ENCODE measurements at places on chromosomes 2 and 18.

DNA sequence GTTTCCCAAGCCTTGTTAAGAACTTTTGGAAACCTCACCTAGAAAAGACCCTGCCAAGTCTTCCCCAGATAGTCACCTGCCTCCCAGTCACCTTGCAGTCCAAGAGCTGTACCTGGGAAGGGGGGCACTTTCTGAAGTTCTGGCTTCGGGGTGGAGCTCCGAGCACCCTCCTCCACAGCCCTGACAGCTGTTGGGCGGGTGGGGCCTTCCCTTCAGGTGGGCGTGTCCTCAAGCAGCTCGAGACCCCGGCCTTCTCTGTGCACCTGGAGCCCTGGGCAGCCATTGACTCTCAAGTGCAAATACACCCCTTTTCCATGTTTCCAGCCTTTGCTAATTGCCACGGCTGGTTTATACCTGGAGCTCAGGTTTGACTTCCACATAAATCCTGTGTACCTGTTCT lies 37.0 kb upstream of the IGFBP5 start:
- DNase-seq: no peak

DNA sequence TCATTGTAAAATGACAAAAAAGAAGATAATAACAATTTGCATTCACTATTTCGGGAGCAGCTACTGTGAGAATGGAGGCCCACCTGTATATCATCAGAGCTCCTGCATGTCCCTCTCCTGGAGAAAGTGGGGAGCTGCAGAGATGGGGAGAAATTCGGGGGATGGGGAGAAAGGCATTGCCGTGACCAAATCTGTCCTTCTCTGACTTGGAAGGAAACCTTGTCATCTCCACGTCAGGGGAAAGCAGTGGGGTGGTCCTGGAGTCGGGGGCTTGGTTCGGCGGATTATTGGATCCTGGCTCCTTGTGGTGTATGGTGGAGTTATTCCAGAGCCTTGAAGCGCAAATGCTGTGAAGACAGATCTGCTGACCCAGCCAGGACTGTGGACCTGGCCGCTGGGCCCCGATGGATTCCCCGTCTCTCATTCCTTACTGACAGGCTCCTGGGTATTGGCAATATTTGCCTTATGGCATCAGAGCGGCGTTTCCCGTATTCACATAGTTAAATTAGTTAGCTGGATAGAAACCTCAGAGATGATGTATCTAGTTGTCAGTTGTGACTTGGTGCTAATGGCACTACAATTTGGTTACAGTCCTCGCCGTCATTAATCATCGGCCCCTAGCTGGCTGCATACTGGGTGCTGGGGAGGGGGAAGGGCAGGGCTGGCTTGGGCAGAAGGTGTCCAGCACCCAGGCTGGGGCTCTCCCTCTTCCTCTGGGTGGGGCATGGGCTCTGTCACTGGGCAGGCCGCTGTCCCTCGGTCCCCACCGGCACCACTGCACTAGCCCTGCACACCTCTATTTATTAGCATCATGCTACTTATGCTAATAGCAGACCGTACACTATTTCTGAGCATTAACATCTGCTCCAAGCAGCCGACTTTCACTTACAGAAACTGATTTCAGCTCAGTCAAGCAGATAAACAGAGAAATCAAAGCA lies 31.7 kb downstream of the CELF4 start:
- no peak for DNase-seq

GRCh38 chr2:162490052-162490717 lies 146.3 kb downstream of the GCA start:
- DNase-seq: no peak

DNA sequence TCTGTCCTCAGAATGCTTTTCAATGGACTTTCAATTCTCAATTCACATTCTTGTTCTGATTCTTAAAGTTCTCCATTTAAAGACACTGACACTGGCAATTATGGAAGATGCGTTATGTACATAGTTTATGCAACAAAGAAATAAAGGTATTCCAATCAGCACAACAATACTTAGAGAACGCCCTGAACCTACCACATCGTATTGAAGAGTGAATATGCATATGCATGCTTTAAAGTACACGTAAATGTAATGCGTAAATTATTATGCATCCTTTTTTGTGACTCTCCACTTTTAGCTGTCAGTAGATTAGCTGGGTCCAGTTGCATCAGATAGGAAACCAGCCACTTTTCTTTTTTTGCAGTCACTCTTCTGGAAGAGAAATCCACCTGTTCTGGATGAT lies 83.5 kb downstream of the RBM43 start:
- no peak for DNase-seq

GRCh38 chr2:217142649-217143266 lies 282.9 kb upstream of the TNP1 start:
- no peak for DNase-seq

GRCh38 chr18:13260935-13261640 lies 42.5 kb downstream of the LDLRAD4 start:
- no peak for DNase-seq

DNA sequence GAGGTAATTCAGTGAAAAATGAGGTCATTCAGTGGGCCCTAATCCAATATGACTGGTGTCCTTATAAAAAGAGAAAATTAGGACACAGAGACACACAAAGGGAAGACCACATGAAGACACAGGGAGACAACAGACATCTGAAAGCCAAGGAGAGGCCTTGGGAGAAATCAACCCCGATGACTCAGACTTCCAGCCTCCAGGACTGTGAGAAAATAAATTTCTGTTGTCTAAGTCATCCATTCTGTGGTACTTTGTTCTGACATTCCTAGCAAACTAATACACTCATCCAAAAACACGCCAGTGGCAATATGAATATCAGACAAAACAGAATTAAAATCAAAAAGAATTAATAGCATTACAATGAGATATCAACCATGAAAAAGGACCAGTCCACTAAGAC lies 303.7 kb downstream of the SS18 start:
- DNase-seq: peak; percentile 75

GRCh38 chr2:161337247-161337646 lies 29.0 kb downstream of the PSMD14 start:
- no peak for DNase-seq

DNA sequence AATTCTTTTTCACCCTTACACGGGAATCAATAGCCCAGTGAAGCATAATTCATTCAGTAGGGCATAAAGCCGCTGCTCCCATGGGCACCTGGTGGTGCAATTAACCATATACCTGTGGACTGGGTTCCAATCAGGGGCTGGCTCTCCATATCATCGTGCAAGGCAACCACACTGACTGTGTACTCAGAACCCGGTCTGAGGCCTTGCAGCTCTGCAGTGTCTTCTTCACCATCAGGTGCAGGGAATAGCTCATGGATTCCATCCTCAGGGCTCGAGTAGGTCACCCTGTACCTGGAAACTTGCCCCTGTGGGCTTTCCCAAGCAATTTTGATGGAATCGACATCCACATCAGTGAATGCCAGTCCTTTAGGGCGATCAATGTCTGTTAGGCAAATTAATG lies 55.2 kb downstream of the FN1 start:
- DNase-seq: no peak

GRCh38 chr2:29450596-29451222 lies 335.5 kb downstream of the CLIP4 start:
- DNase-seq: no peak

- DNase-seq: no peak
Observed at GRCh38 chr2:70498054-70498453, 55.6 kb downstream of the TGFA start.

DNA sequence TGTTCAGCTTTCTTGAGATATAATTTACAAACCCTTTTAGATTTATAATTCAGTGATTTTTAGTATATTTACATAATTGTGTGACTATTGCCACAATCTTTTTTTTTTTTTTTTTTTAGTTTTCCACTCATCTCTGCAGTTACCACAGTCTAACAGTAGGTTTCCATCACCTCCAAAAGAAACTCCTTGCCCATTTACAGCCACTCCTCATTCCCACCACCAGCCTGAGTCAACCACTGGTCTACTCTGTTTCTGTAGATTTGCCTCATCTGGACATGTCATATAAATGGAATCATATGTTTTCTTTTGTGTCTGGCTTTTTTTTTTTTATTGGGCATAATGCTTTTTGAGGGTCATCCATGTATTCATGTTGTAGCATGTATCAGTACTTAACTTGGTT lies 16.1 kb downstream of the MTX2 start:
- no peak for DNase-seq

DNA sequence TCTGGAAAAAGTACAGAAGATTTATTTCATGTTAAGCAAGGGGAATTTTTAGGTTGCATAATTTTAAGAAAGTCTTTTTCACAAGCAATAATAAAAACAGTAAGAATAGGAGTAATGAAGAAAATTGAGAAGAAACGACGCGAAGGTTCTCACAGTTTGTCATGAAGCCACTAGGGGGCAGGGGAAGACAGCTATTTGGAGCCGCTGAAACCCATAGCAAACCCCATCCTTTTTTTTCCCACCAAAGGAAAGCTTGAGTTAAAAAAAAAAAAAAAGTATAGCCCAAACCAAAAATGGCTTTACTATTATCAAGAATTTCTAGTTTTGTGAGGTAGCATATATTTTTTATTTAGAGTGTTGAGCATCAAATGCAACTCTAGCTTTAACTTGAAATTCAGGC lies 300.9 kb downstream of the PHLPP1 start:
- peak; percentile 10 for DNase-seq

DNA sequence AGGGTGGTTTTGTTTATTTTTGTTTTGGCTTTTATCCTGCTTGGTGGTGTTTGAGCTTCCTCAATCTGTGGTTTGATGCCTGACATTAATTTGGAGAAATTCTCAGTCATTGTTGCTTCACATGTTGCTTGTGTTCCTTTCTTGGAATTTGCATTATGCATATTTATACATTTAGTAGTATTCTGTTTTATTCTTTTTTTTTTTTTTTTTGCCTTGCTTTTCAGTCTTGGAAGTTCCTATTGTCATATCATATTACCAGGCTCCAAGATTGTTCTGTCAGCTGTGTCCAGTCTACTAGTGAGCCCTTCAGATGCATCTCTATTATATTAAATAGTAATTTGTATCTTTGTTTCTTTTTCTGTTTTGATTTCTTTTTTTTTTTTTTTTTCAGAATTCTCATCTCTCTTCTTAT lies 77.0 kb downstream of the EPC2 start:
- DNase-seq: no peak

GRCh38 chr2:45232818-45233217 lies 223.6 kb upstream of the SIX2 start:
- no peak for DNase-seq

DNA sequence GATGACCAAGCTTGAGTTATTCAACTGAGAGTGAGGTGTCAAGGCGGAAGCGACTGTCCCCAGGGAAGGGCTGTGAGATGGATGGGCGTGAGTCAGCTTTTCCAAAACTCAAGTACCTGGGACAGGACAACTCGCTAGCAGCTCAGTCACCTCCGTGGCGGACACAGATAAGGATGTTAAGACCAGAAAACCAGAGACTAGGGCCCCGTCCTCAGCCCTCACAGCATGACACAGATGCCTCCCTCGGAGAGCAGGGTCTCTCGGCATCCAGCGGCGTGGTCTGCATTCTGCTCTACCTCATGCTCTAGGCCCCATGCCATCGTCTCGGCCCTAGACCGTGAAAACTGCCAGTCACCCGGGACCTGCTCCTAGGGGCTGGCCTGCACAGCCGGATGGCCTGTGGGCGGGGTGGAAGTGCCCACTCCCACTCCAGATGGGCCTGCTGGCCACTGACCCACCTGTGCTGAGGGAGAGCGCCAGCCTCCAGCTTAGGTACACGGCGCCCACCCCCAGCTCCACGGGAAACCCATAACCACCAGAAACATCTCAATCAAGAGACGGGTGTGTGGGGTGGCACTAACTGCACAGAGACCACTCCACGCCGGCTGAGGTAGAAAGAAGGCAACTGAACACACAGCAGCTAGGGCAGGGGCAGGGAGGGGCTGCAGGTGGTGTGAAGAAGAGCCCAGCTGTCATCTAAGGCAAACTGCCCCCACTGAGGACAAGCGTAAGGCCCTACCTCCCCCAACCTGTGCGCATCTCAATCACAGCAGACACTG lies 39.8 kb downstream of the ANO7 start:
- DNase-seq: no peak

DNA sequence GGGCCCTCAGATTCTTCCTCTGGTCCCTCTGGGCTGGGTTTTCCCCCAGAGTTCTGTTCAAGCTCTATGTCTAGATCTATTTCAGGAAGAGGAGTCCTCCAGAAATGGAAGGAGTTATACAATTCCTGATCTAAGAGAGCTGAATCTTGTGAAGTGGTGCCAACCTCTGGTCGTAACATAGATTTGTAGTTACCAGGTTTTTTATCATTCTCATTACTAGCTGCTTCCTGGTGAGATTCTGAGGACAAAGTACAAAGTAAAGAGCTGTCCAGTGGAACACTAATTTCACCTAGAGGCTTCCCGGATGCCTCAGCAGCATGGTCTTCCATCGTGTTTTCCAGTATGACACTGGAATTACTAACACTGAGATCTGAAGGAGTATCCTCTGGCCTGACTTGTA lies 44.1 kb downstream of the PPP4R1 start:
- no peak for DNase-seq

GRCh38 chr2:120287183-120288015 lies 34.7 kb downstream of the RALB start:
- DNase-seq: peak; percentile 64

- no peak for DNase-seq
Observed at GRCh38 chr2:22683914-22684313, 701.1 kb upstream of the KLHL29 start.

GRCh38 chr18:79954791-79955190 lies 3.3 kb upstream of the SLC66A2 start:
- DNase-seq: no peak

DNA sequence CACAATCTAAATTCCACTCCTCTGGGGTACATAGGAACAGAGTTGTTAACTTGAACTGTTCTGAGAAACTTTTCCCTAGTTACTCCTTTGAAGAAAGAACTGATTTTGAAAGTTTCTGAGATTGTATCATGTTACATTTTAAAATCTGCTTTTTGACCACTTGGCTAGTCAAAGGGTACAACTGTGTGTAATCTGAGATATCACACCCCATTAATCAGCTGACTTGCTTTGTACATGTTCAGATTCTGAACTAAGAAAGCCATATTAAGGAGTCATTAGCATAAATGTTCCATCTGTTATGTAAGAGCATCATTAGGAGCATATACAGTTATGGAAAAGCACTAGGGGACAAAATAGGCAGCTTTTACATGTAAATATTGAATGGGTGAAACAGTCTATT lies 3.8 kb upstream of the WDR35 start:
- DNase-seq: no peak

- DNase-seq: no peak
Observed at GRCh38 chr2:219443697-219444023, 9.0 kb downstream of the SPEG start.

DNA sequence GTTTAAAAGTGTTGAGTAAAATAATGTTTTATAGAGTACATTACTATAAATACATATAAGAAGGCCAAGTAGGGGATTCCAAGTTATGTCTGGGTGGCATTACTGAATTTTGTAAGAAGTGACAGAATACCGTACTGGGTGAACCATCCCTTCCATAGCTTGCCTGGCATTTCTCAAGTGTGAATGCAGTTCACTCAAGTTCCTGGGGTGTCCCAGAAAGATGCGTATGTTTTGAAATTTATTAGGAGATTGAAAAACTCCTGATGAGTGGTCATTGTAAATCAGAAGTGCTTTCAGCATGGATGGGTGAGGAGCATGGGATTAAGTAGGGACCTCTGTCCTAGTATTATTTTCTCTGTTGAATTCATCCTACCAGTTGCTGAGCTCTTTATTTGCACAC lies 103.2 kb downstream of the VAPA start:
- no peak for DNase-seq

Measured in non-pigmented ciliary epithelial cell (primary cell).